Brain (organoid and tissue), 16 donors: ENCODE measurements at places on chromosomes 2 and 18.

DNA sequence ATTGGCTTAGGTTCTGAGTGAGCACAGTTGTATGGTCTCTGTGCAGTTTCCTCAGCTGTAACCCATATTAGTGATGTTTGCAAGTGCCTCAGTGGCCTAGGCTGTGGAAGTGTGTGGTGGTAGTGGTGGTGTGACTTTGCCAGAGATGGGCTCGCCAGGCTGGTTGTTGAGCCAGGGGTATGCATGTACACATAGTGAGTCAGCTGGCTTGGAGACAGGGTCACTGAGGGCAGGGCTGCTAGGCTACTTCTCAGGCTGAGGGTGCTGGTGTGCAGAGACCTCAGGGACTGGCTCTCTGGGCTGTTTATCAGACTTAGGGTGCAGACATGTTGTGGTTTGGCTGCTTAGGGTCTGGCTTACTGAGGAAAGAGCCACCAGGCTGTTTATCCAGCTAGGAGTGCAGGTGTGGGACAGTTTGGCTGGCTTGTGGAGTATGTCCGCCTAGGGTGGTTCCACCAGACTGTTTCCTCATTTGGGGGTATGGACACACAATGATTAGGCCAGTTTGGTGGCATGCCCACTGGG lies 15.0 kb downstream of the APLF start:
- no peak for DNase-seq

DNA sequence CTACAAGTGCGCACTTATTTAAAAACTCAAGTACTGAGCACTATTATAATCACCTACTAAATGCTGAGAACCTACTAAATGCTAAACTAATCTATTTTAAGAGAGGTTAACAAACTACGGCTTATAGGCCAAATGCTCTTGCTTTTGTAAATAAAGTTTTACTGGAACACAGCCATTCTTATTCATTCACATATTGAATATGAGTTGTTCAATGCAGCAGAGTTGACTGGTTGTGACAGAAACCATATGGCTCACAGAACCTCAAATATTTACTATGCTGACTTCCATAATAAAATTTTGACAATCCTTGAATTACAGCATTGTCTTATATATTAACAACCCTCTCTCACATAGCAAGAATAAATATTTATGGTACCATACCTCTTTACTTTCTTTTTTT lies 103.2 kb downstream of the ZNF521 start:
- no peak for DNase-seq

DNA sequence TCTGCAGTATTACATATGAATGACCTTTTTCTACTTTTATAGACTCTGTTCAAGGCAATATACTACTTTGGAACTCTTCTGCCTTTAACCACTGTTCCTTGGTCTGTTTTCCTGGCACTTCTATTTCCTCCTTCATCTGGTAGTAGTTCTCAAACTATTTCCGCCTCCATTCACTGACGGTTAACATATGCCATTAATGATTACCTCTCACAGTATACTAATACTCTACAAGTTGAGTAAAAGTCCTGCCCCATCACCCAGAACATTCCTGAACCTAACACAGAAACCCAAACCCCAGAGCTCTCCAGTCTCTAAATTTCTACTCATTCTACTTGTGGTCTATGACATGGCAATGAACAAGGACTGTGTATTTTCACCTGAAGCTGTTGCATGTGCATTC lies 4.5 kb downstream of the GFPT1 start:
- no peak for DNase-seq

DNA sequence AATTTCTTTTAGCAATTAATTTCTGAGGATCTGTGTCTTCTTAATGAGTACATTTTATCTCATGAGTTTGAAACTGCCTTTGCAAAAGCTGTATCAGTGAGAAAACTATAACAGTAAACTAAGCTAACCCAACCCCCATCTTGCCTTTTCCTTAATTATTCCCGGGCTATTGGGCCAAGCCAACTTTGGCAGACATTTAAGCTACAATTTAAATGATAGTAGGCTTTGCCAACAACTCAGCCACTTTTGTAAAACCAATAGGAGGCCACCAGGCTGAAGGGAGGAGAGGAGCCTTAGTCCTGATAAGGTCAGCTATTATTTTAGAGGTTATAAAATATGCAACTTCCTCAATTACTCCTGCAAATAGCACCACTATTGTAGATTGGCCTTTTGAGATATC lies 218.0 kb upstream of the KCNJ3 start:
- DNase-seq, result no peak

DNA sequence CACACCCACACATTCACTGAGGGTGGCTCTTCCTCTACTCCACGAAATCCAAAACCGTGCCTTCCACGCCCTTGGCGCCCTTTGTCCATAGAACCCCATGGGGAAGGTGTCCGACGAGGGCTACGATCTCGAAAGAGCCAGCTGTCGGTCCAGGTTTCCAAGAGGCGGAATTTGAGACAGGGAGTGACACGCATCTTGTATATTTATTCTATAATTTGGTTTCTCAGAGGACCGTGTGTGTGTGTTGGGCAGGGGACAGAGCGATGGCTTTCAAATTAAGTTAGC lies 726 bp downstream of the C2orf69 start:
- no peak for DNase-seq

- DNase-seq, result no peak
Measured at GRCh38 chr2:71476495-71476894, 23.1 kb downstream of the DYSF start.

DNA sequence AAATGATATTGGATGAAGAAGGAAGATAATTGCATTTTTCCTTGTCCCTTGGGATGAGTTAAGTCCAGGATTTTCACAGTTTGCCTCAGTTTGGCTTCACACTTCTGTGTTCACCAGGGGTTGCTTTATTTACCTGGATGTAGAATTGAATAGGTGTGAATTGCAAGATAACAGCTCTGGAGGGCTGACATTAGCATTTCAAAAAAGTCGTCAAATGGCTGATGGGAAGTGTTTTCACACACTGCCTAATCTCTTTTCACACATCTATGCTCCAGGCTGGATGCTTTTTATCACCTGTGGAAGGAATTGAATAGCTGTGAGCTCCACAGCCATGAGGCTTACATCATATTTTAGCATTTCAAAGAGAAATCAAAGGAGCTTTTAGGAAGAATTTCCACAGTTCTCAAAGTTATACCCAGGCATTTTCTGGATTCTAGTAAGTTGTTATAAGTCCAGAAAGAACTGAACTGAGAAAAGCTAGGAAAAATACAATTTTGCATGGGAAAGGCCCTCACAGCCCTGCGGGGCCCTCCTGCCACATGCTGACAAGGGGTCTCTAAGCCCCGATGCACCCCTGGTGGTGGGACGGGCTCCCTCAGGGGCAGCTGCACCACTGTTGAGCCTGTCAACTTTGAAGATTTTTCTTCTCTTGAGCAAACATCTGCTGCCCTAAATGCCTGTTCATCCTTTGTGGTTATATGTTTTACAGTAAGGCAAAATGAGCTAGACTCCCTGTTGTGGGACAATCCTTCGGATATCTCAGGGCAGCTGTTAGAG lies 43.9 kb downstream of the TEX51 start:
- DNase-seq, result peak; percentile 18

DNA sequence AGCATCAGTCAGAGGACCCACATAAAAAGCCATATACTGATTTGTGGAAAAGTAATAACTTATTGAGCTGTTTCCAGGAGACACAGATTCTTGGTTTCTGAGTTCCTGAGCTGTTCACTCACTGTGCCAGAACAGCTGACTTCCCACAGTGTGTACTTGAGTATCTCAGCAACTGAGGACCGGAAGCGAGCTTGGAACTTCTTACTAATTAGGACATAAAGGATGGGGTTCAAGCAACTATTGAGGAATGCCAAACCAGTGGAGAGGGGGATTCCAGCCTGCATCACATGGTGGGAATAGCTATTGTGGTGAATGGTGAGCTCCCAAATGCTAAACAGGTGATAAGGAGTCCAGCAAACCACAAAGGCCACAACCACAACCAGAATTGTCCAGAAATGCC lies 16.4 kb downstream of the EEF1B2 start:
- no peak for DNase-seq

- no peak for DNase-seq
Measured at GRCh38 chr2:201233192-201233811, 27.0 kb upstream of the CASP8 start.

DNA sequence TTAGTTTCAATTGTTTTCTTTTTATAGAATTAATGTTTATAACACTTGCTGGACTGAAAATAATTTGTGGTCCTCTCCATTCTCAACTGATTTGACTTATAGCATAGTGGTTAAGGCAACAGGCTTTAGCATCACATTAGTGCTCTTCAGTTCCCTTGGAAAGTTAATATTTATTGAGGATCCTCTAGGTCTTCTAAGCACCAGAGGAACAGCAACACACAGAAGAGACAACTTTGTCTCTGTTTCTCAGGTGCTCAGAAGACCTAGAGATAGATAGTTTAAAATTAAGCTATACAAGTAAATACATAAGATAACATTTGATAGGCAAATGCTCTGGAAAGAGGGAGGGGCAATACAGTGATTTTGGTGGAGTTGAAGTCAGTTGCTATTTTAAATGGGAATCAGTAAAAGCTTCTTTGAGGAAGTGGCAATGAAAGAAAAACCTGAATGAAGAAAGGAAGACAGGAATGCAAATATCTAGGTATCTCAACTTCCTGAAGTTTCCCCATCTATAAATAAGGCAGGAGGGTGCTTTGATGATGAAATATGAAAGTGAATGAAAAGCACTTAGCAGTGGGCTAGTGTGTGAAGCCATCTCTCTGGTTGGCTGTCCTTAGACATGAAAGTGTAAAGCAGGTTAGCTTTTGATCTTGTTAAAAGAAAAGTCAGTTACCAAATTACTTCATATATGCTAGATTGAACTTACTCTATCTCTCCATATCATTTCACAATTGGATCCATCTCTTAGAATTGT lies 7.9 kb downstream of the NEUROD1 start:
- no peak for DNase-seq

DNA sequence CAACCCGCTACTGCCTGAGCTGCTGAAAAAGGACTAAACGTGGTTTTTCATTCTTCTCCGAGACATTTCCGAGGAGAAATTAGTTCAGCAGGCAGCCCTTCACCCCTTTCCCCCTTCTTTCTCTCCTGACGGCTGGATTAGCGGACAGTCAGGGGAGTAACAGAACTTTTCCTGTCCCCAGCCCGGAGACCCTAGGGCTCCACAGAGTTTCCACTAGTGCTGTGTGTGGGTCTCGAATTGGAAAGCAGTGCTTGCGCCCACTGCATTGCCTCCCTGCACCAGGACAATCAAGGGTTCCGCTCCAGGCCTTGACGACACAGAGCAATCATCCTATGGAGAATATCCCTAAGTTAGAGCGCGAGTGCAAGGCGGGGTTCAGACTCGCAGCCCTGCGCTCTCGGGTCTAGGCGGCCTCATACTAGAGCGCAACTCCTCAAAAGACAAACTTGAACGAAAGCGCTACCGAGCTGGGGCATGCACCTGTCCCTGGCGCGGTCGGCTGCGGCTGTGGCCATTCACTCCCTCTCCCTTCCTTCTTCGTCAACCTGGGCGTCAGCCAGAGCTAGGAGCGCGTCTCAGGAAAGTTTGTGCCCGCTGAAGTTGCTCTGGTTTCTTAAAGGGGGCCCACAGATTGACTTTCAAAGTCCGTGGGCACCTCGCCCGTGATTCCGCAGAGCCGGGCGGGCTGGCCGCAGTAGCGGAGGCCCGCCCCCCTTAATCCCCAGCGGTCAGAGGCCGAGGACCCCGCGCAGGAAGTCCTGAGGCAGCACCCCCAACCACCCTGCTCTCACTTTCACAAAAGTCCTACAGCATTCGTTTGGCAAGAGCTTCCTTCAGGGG lies 801 bp downstream of the OSR1 start:
- peak; percentile 58 for DNase-seq

GRCh38 chr2:64951306-64951953 lies 37.8 kb upstream of the SLC1A4 start:
- no peak for DNase-seq

GRCh38 chr2:216194013-216194412 lies 84.9 kb downstream of the XRCC5 start:
- no peak for DNase-seq

DNA sequence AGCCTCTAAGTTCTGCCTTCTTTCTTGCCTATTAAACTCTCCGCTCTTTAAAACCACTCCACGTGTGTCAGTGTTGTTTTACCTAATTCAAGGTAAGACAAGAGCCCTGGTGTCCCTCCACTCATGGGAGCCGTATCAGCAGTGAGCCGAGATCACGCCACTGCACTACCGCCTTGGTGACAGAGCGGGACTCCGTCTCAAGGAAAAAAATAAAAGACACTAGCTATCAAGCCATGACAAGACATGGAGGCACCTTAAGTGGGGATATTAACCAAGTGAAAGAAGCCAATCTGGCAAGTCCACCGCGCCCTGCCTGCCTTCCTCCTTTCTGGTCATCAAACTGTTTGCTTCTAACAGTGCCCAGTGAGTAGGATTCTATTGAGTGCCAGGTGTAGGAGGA lies 40.2 kb upstream of the LBH start:
- no peak for DNase-seq

DNA sequence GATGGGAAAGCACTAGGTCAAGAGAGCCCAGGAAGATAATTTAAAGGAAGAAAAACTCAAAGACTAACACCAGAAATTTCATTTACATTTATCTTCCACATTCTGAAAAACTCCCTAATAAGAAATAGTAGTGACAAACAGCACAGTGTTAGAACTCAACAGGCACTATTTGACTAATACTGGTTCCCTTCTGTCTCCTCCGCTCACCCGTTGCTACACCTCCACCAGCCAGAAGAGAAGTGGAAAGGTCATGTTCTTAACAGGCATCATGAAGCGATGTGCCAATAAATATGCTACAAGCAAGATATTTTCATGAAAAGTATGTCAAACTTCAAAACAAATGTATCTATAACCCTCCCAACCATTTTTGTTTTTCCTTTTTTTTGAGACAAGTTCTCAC lies 5.7 kb downstream of the ROCK1 start:
- DNase-seq, result no peak

DNA sequence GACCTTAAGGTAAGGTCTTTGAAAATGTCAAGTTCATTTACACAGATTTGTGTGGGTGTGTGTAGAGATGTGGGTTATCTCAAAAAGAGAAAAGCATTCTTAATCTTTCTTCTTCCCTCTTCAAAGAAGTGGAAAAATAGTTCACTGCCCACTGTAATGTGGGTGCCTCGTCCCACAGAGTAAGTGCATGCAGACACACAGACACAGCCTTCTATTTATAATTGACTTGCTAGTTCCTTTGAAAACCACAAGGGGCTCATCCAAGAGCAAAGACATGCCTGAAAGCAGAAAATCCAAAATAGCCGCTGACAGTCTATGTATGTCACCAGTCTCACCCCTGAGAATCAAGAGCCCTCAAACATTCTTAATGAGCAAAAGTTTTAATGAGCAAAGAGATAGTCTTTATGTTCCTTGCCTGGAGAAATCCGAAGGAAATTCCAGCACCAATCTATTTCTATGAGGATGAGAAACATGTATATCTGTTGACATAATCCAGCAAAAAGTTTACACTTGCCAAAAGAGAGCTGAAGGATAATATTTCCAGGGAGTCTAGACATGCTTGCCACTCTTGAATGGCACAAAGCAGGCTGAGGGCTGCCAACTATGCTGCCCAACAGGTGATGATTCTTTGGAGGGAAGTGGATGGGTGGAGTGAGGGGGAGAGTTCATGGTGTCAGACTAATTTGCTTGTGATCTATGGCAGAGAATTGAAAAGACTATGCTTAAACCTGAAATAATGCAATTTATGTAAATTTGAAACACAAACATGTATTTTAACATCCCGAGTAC lies 93.9 kb downstream of the ACVR1 start:
- peak; percentile 9 for DNase-seq

- DNase-seq, result no peak
Measured at GRCh38 chr2:113098041-113098440, 29.4 kb upstream of the IL1RN start.
